ENCODE measurements at places on chromosomes 12 and 14. TPM values are rescaled to one million over a fixed set of nuclear protein-coding genes. Genes with fewer than 3 reads are reported as not detected.

IAPP gene
- not detected for polyA plus RNA-seq

TSPAN19 gene
- not detected for polyA plus RNA-seq

ZDHHC22 gene
- 0.56 TPM for polyA plus RNA-seq

SCAF11 gene
- 71.1 TPM for polyA plus RNA-seq

DNA sequence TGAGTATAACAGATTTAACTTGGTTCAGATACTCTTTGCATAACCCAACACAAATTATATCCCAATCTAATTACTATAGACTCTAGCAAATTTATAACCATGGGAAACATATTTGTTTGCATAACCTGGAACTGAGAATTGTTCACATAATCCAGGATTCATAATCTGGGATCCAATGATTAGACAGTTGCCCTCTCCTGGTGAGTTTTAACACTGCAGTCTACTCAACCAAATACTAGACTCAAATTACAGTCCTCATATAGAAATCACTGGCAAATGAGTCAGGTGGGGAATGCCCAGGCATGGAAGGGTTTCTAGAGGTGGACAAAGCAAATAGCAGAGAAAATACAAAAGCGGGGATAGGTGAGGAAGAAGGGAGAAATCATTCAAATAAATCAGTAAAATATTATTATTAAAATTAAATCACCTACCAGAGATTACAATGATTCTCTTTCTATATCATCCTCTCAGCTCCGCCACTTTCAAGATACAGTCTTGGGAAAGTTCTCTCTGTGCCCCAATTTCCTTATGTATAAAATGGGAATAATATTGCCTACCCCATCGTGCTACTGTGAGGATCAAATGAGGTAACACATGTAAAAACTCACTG is 9.4 kb downstream of the GCH1 start:
- DNase-seq, result peak; percentile 31

GRCh38 chr14:67352055-67352454 is 7.5 kb downstream of the ATP6V1D start:
- no peak for DNase-seq

GRCh38 chr12:124684971-124685688 is 117.7 kb upstream of the NCOR2 start:
- DNase-seq, result no peak

- DNase-seq, result peak; percentile 84
Measured at GRCh38 chr12:112418608-112419296, at the start of gene PTPN11. TSS of gene PTPN11 (plus strand) at chr12:112418947. CDS start at chr12:112419112, 165 bp downstream.

GRCh38 chr14:22569106-22569736 is 19.8 kb downstream of the DAD1 start:
- no peak for DNase-seq

DNA sequence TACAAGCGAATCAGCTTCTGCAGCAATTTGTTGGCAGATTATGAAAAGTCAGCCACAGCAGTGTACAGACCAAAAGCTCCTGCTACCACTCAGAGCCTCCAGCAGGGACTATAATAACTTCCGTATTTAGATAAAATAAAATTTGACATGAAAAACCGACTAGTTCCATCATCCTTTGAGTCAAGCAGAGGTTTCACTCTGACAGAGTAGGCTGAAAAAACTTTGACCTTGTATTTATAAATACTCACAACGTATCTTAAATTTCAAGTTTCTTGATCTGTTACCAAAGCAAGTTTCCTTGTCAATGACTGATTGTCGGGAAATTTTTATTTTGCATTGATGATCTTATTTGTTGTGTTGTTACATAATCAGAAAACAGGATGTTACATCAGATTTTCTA is 283.4 kb downstream of the DAD1 start:
- no peak for DNase-seq

DNA sequence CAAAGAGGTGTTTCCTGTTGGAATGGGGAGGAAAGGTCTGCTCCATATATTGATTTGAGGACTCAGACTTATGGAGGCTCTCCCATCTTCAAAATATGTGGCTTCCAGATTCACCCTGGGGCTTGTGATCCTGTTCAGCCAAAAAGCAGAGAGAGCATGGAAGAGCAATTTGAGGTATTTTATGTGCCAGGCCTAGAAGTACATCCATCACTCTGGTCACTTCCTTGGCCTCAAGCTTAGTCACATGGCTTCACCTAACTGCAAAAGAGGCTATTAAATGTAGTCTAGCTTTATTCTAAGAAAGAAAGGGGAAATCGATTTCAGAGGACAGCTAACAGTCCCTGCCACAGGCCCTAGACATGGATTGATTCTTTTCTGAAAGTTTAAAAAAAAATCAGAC is 86.2 kb downstream of the C12orf50 start:
- DNase-seq, result no peak

Measured in muscle of arm (tissue), 14 donors.